ENCODE measurements at places on chromosomes 3 and 15.

- DNase-seq: no peak
These were observed 52.8 kb downstream of the LSM3 start for GRCh38 chr3:14231145-14231990.

GRCh38 chr3:12884790-12885582 is 43.6 kb upstream of the RPL32 start:
- no peak for DNase-seq

- no peak for DNase-seq
These were observed 68.2 kb downstream of the NBEAL2 start for GRCh38 chr3:47047673-47048072.

- DNase-seq: no peak
These were observed 401 bp downstream of the RAMAC start for GRCh38 chr15:82986442-82986780.

- no peak for DNase-seq
These were observed 26.6 kb downstream of the MIX23 start for GRCh38 chr3:122356402-122356801.

DNA sequence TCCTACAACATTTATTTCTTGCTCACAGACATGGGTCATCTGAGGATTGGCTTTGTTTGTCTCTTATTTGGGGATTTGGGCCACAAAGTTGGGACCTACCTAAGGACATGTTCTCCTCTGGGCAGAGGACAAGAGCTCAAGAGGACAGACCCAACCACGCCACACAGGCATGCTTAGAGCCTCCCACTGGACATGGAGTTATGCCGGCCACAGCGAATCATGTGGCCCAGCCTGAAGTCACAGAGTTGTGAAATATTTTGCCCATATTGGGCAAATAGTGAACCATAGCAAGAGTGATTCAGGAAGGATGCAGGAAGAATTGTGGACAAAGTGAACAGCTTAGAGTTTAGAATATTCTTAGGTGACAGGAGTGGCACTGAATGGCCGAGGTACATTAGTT is 9.9 kb downstream of the TRAK1 start:
- no peak for DNase-seq

DNA sequence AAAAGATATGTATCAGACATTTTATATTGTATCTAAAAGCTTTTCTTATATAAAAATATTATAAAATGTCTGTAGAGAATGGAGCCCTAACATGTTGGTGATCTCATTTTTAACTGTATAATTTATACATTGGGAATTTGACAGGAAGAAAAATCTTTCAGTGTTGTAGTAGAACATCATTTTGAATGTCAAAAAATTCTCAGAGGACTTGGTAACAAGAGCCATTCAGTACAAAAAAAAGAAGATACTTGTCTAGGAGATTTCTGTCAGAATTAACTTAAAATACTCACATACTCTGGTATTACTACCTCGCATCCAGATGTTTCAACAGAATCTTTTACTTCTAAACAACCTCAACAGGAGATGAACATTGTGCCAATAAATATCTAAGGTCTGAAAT is 1277.9 kb downstream of the ROBO2 start:
- DNase-seq: no peak

GRCh38 chr3:178001670-178002101 is 534.5 kb upstream of the KCNMB2 start:
- DNase-seq: no peak

DNA sequence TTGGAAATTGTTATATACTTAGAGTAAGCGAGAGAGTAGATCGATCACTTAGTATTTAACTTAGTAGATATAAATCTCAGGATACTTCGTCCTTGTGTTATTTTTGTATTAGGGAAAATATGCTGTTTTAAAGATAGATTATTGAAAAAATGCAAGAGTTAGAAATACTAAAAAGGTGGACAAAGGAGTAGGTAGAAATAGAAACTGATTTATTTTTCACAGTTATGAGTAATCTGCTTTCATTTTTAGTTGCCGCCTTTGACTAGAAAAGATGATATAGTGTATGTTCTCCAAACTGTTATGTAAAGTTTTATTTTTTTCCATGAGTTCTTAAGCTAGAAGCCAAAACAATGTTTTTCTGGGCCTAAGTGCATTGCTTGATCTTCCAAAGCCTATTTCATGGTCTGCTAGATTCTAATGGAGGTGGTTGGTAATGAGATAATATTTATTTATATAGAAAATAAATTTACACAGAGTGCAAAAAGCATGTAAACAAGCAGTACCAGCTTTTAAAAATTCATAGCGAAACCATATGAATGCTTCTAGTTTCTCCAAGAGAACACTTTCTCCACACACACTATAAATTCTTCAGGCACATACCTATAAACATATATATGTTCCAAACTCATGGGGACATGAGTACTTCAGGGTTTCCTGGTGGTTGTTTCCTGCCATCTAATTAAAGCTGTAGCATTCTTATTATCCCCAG is 61.1 kb downstream of the DIPK2A start:
- no peak for DNase-seq

DNA sequence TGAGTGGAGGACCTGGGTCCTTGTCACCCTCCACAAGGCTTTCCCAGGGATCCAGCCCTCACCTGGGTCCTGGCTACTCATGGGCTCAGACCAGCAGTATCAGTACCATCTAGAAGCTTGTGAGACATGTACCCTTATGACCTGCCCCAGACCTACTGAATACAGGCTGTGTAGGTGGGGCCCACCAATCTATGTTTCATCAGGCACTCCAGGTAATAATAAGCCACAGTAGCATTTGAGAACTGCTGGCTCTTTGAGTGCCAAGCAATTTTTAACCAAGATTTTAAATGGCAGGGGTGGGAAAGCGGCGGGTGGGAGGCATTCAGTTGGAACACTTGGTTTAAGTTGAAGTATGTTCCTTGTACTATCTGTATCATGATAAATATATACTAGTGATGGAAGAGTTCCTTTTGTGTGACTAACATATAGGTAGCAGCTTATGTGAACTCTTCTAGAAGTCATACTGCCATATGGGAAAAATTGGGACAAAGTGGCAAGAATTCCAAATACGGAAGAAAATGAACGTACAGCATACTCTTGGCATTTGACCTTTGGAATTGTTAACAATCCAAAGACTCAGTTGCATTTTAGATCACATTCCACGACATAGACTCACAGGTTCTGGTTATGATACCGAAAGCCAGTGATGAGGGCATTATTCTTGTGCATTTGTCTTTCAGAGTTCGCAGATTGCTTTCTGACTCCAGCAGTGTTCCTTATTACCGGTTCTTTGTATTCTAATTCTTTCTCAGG is 190.4 kb downstream of the GHSR start:
- DNase-seq: no peak

- DNase-seq: no peak
These were observed 2.8 kb upstream of the ISG20 start for GRCh38 chr15:88636050-88636449.

- no peak for DNase-seq
These were observed 229.0 kb upstream of the TBL1XR1 start for GRCh38 chr3:177426106-177426877.

DNA sequence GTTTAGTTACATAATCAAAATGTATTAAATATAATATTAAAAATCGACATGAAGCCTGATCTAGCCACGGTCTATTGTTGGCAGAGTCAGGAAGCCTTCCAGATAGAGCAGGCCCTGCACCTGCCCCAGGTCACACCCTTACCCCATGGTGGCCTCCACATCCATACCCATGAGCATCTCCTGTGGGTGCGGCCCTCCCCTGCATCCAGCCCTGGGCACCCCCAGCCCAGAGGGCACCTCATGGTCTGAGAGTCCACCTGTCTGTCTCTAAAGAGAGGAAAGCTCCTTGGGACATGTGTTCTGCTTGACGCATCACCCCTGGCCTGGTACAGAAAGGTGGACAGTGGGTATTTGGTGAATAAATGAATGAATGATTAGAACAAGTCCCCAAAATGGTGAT is 37.2 kb upstream of the CSPG4 start:
- DNase-seq: no peak

DNA sequence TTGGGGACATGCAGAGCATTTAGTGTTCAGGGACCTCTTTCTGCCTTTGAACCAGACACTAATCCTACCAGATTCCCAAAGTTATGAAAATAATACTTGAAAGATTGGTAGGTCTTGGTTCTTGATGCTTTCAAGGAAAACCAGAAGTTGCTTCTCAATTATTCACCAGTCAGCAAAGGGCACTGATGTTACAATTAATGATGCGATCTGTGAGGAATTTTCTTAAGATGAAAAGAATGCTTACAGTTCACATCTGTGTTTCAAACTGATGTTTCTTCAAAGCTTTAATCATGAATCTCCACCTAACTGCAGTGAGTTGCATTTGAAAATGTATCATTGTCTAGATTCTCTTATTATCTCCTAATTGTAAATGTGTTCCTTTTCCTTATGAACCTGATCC is 161.0 kb downstream of the NAALADL2 start:
- DNase-seq: no peak

DNA sequence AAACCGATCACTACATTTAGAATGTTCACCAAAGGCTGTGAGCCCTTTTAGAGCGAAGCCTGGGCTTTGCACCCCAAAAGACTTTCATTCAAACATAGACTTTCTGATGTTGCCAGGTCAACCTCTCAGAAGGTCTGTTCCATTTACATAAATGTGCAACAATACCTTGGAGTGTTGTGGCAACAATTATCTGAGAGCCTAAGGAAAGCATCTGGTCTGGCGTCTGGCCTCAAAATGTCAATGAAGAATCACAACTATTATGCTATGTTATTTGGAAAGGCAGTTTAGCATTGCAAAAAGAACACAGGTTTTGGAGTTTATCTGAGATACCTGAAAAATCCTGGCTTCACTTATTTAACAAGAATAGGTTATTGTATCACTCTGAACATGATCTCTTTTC is 50.0 kb downstream of the POLR2M start:
- DNase-seq: no peak

DNA sequence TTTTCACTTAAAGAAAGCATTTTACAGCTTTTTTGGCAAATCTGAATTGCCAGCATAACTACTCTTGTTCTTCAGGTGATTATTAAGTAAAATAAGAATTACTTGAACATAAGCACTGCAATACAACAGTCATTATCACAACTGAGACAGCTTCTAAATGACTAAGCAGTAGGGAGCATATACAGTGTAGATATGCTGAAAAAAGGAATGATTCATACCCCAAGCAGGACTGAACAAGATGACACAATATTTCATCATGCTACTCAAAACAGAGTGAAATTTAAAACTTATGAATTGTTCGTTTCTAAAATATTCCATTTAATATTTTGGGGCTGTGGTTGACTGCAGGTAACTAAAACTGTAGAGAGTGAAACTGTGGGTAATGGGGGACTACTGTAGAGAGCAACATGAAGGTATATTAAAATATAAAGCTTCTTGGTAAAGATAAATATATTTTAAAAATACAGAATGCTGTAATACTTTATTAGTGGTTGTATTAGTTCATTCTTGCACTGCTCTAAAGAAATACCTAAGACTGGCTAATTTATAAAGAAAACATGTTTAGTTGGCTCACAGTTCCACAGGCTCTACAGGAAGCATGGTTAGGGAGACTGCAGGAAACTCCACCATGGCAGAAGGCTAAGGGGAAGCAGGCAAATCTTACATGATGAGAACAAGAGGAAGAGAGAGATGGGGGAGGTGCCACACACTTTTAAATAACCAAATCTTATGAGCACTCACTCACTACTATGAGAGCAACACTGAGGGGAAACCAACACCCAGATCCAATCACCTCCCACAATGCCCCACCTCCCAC is 84.8 kb downstream of the DCLK3 start:
- DNase-seq: no peak

DNA sequence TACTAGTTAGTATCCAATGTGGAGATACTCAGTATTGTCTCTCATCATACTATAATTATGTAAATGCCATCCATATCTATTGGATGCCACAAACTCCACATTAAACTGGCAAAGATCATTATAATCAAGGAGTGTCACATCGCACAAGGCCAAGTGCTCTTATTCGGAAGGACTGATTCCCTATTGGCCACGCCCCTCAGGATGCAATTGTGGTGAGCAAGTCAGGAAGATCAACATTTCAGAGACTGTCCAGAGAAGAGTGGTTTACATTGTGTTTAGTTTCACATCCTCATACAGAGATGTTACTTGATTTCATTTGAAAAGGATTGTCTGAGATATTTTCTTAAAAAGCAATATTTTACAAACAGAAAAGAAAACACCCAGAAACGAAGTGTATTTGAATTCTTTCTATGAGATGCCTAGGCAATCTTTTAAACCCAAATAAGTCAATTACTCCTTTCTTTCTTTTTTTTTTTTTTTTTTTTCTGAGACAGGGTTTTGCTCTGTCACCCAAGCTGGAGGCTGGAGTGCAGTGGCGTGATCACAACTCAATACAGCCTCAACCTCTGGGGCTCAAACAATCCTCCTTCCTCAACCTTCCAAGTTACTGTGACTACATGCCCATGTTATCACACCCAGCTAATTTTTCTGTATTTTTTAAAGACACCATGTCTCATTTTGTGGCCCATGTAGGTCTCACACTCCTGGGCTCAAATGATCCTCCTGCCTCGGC is 369.1 kb downstream of the RBMS3 start:
- DNase-seq: no peak

DNA sequence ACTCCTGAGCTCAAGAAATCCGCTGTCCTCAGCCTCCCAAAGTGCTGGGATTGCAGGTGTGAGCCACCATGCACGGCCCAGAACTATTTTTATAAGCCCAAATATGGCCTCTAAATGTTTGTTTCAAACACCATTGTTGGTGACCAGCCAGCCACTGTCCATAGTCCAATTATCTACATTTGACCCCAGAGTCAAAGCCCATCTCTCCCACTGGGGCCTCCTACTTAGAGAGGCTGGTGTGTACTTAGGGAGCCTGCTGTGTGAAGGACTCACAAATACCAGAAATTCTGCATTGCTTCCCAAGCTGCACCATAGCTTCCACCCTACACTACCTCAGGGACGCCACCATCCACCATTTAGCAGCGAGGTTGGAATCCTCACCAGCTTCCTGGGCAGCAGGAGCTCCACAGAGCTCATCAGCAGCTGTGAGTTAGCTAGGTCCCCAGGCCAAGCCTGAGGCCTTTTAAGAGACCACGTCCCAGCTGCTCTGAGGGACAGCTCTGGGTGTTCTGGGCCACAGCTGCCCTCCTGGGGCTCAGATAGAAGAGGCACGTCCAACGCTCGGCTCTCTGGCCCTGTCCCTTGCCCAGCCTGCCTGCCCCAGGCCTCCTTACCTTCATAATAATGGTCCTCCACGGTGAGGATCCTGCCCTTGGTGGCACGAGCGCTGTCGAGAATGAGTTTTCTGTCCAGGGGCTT is 29.5 kb downstream of the TKT start:
- DNase-seq: no peak

DNA sequence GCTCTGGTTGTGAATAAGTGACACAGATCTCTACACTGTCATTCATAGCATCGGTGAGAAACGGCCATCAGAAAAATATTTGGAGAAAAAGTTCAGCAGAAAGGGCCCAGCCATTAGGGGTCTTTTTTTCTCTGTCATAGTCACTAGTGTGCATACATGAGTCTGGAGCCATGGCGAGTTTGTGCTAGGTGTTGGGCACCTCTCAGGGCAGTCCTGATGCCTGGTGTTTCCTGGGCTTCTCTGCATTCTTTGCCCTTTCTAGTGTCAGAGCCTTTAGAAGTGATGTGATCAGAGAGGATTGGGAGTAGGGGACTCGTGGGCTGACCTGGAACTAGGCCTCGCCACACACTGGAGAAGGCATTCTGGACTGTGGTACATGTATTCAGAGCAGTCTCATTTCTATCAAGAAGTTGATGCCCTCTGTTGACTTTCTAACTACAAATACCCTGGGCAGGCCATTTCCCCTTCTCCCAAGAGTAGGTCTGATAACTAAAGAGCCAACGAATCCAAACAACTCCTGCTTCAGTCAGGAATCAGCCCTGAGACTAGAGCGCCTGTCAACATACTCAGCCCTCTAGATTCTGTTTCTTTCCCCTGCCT is 1.6 kb downstream of the KY start:
- DNase-seq: no peak

All from activated gamma-delta T cell (primary cell).